ENCODE measurements at places on chromosomes 6 and 20. TPM values are rescaled to one million over a fixed set of nuclear protein-coding genes. Genes with fewer than 3 reads are reported as not detected.

The FAM83C gene
- total RNA-seq, result not detected

The VARS2 gene
- total RNA-seq, result 12.4 TPM

The FOXF2 gene
- total RNA-seq, result 17.7 TPM

The GJA10 gene
- total RNA-seq, result not detected

The ALDH8A1 gene
- 0.40 TPM for total RNA-seq

The FNDC1 gene
- 0.07 TPM for total RNA-seq

The SLC17A9 gene
- 0.08 TPM for total RNA-seq

The KCNK5 gene
- 1.1 TPM for total RNA-seq

The IER3 gene
- total RNA-seq, result 155 TPM

The SLC22A1 gene
- total RNA-seq, result 2.8 TPM

The TNXB gene
- 0.92 TPM for total RNA-seq

The NRSN2 gene
- total RNA-seq, result 60.3 TPM

The SNAP91 gene
- 0.08 TPM for total RNA-seq

The CST7 gene
- total RNA-seq, result not detected

The DEFB132 gene
- total RNA-seq, result not detected

The PCED1A gene
- 20.5 TPM for total RNA-seq

All from A549 treated with CpdA at 1 μM for 4 hours (cell line).